CD8-positive, alpha-beta memory T cell (primary cell): ENCODE measurements at places on chromosomes 1 and 21.

GRCh38 chr1:208445758-208446203, 201.6 kb upstream of the PLXNA2 start:
- DNase-seq = no peak

- no peak for DNase-seq
Observed at GRCh38 chr1:191290441-191290840, 812.8 kb upstream of the BRINP3 start.

DNA sequence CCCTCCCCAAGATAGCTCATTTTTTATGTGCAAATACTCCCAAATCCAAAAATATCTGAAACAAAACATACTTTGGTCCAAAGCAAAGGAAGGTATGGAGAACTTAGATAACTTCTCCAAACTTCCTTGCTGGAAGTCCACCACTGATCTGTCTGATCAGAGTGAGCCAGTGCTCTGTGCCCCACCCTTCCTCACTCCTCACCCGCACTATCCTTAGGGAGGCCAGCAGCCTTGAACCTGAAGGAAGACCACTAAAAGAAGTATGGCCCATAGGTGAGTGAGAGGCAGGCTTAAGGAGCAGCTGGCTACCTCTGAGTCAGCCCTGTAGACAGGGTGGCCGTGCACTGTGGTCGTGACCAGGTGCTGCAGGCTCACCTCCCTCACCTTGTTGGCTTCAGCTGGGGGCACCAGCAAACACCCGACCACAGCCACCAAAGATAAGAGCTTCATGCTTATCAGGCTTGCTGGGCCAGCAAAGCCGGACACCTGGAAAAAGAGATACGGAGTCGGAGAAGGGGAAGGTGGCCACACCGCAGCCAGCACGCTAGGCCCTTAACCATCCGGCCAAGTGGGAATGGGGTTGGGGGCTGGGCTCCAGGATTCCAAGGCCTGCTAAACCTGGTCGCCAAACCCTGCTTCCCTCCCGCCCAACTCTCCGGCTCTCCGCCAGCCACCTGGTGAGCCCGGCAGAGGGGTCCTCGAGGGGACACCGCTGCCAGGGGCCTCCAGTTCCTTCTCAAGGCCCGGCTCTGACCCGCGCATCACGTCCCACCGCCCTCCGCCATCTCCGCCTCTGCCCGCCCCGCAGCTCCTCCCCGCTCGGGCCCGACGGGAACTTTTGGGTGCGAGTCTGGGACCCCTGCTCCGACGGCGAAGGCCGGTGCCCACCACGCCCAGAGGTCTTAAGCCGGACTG, 543 bp downstream of the TMEM9 start:
- peak; percentile 3 for DNase-seq

DNA sequence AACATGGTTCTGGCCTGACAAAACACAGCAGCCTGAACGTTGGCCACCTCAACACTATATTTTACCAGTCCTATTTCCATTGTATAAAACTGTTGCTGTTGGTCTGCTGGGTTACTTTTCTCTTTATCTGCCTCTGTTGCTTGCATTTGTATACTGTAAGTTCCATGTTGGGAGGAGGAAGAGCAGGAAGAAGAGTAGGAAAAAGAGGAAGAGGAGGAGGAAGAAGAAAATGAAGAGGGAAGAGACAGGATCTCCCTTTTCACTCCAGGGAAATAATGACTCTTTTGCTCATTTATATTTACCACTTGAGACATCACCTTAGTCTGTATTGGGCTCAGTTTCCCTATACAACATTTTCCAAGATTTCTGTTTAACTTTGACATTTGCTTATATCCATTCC, 134.2 kb downstream of the PTPRC start:
- no peak for DNase-seq

DNA sequence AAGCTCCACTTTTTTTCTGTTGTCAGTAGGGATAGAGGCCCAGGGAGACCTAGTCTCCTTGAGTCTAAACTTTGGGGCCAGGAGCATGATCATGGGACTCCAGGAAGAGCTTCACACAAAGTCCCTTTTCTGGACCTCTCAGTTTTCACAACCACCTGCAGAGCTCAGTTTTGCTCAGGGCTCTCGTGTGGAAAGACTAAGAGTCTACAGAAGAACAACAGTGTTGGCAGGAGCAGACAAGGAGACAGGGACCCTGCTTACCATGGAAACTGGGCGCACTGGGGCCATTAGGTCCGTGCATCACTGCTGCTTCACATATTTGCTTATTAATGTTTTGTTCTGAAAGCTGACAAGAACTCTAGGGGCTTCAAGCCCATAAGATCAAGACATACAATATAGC, 63.9 kb upstream of the HSD17B7 start:
- DNase-seq = no peak

- DNase-seq = no peak
Observed at GRCh38 chr1:17210176-17210575, 5.2 kb downstream of the PADI1 start.

GRCh38 chr1:6675941-6676340, 25.7 kb downstream of the DNAJC11 start:
- DNase-seq = no peak

- DNase-seq = no peak
Observed at GRCh38 chr1:154840269-154841176, 29.6 kb downstream of the KCNN3 start.

DNA sequence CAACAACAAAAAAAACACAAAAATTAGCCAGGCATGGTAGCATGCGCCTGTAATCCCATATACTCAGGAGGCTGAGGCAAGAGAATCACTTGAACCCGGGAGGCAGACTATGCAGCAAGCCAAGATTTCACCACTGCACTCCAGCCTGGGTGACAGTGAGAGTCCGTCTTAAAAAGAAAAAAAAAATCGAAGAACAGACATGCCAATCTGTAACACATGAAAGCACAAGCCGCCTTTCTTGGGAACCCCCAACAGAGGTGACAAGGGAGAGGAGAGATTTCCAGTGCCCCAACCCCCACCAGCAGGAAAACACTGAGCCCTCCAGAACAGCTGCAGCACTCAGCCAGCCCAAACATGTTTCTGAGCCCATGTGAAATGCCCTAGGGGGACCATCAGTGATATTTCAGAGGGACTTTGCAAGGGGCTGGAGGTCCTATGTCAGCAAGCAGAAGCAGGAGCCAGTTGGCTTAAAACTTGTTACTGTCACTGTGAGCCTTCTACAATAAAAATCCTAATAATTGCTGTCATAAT, 14.2 kb upstream of the EFNA1 start:
- DNase-seq = no peak

DNA sequence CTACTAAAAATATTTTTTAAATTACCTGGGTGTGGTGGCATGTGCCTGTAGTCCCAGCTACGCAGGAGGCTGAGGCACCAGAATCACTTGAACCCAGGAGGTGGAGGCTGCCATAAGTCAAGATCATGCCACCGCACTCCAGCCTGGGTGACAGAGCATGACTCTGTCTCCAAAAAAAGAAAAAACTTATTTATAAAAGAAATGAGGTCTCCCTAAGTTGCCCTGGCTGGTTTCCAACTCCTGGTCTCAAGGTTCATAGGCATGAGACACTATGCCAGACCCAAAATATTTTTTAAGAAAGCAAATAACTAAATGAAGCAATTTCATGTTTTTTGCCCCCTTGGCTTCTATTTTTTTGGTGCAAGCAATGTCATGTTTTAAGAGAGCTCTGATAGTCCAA, 32.9 kb downstream of the EIF4G3 start:
- DNase-seq = no peak

DNA sequence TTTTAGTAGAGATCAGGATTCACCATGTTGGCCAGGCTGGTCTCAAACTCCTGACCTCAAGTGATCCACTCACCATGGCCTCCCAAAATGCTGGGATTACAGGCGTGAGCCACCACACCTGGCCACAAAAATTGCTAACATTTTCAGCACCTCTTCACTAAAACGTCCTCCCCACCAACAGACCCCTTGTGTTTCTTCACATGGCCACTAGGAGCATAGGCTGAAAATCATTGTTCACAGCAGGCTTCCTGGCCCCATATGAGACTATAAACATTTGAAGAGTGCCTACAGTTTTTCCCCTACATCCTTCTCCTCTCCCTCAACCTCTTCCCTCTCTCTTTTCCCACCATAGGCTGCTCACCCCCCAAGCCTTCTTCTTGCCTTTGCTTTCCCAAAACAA, 28.0 kb upstream of the SFPQ start:
- no peak for DNase-seq

DNA sequence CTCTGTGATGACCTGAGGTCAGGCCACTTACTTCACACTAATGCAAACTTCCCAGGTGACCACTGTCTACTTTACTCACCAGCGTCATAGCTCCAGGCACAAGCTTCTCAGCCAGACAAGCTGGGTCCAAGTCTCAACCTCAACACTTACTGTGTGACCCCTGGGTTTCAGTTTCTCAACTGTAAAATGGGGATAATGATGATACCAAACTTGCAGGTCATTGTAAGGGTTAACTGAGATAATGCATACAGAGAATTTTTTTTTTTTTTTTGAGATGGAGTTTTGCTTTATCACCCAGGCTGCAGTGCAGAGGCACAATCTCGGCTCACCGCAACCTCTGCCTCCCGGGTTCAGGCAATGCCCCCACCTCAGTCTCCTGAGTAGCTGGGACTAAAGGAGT, 34.7 kb downstream of the AK2 start:
- DNase-seq = no peak

- DNase-seq = no peak
Observed at GRCh38 chr1:92095874-92096273, 15.7 kb downstream of the BTBD8 start.

DNA sequence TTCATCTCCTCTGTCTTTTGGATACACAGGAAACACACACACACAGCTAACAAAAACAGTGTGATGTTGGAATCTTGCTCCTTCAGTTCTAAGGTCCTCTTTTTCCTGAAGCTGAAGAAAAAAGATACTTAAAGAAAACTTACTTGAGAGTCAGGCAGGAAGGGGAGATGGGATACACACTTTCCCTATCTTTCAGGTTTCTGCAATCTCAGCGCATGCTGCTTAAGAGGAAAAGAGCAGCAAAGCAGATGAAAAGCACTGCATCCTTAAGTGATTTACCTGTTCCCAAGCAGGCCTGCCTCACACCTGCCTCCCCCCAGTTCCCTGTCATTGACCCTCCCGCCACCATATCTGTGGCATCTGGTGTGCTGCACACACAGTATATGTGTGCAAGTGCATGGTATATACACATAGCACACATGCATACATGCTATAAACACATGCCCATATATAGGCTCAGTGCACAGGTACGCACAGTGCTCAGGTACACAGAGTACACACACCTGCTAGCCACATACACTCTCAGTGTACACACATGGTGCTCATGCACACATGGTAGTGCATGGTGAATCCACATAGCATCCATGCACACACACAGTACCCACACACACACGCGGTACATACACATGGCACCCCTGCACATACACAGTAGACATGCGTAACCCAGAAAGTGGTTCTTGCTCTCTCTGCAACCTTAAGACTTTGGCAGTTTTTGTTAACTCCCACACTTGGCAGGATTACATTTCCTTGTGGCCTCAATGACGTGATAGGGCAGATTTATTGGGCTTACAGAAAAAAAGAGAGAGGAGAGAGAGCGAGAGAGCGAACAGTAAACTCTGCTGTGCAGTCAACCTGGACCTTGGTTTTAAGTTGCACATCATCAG, 166.9 kb downstream of the TOMM20 start:
- DNase-seq = no peak

- DNase-seq = no peak
Observed at GRCh38 chr1:244454412-244454811, 2.7 kb upstream of the ADSS2 start.

- no peak for DNase-seq
Observed at GRCh38 chr1:216807696-216808095, 84.5 kb upstream of the ESRRG start.

DNA sequence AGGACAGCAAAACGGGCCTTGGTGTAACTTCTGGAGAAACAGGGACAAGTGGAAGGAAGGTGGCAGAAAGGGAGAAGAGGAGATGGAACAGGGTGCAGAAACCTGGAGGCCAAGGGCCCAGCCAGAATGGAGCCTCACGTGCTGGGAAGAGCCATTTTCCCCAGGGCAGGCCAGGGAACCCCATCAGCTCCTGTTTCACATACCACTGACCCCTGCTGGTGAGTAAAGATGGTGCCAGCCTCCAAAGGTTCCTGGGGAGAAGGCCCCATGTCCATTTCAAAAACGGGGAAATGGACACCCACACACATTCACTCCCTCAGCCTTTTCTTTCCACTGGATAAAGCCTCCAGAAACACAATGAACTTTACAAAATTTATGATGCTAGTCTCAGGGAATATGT, 57.6 kb upstream of the JUN start:
- DNase-seq = no peak

DNA sequence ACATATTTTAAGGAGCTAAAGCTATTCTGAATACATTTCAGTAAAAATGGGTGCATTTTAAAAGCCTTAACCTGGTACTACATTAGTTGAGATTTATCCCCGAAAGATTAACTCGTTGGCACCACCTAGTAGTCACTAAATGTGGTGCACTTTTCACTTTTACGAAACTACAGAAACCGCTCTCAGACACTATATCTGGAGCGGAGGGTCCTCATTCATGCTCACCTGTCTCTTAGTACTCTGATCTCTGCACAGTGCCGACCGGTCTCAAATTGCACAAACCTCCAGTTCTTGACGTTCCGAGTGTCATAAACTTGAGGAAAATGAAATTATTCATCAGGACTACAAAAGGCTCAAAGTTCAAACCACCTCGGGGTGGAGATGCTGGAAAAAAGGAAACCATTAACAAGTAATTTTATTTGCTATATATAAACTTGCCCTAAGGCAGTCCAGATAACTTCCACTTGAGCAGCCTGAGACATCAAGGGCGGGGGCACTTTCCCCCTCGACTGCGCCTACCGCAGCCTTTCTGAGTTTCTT, 722 bp downstream of the LZIC start:
- no peak for DNase-seq

DNA sequence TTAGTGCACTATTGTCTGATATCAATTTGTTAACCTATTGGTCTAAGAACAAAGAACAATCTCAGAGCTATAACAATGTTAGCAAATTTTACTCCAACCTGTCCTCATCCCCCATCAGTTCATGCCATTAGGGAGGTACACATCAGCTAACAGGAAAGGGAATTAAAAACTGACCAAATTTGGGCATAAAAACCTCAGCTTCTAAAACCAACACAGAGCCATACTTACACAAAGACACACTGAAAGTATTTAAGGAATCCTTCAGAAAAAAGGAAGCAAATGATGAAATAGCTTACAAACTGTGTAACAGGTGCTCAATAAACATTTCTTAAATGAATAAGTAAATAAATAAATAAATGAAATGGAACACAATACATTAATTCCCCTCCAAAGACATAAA, 89.2 kb downstream of the TTLL7 start:
- no peak for DNase-seq

- DNase-seq = no peak
Observed at GRCh38 chr1:218048828-218049420, 236.2 kb upstream of the RRP15 start.

DNA sequence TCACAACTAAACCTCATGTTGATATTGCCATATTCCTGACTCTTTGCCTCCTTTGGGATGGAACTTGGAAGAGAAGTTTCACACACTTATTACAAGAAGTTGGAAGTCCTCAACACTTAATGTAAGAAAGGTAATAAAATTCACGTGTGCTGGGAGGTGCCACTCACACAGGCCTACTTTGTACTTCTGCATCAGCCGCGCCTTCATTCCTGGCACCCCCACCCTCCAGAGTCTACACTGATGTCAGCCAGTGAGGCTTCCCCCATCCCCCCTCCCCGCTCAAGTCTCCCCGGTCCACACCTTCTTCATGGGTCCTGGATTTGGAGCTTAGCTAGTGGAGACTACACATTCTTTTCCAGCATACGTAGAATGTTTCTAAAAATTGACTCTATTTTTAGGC, 24.8 kb upstream of the SLC45A1 start:
- no peak for DNase-seq

- no peak for DNase-seq
Observed at GRCh38 chr1:19744335-19744743, 55.4 kb downstream of the TMCO4 start.

GRCh38 chr1:67787746-67788145, 45.5 kb downstream of the GNG12 start:
- DNase-seq = no peak
